ENCODE measurements at places on chromosomes 3 and 15. TPM values are rescaled to one million over a fixed set of nuclear protein-coding genes. Genes with fewer than 3 reads are reported as not detected.

Gene SKOR1
- total RNA-seq, result 0.99 TPM

Gene UBA3
- 41.9 TPM for total RNA-seq

Gene PLSCR1
- total RNA-seq, result 50.8 TPM

- H3K36me3 ChIP-seq, result peaks cover 89% of the 10 kb centered on the region
- no peak overlapping the region for H3K27ac ChIP-seq
- DNase-seq, result no peak
Measured at GRCh38 chr15:57625703-57626448, 34.2 kb downstream of the MYZAP start.

GRCh38 chr15:51888593-51889195, 59.2 kb downstream of the TMOD3 start:
- peaks cover 14% of the 10 kb centered on the region for H3K4me1 ChIP-seq
- H3K4me3 ChIP-seq, result no peak overlapping the region
- DNase-seq, result no peak
- no peaks in the 10 kb centered on the region for H3K27me3 ChIP-seq

- no peak overlapping the region for H3K4me3 ChIP-seq
- H3K27me3 ChIP-seq, result no peaks in the 10 kb centered on the region
- DNase-seq, result no peak
- H3K27ac ChIP-seq, result no peak overlapping the region
- no peaks in the 10 kb centered on the region for H3K36me3 ChIP-seq
Measured at GRCh38 chr15:82890995-82891390, 61.5 kb downstream of the HOMER2 start.

- H3K4me1 ChIP-seq, result peaks cover 9% of the 10 kb centered on the region
- no peaks in the 10 kb centered on the region for H3K27me3 ChIP-seq
- DNase-seq, result no peak
- no peak overlapping the region for H3K4me3 ChIP-seq
- H3K27ac ChIP-seq, result no peak overlapping the region
Measured at GRCh38 chr3:157199841-157200240, 39.9 kb upstream of the CCNL1 start.

GRCh38 chr3:134074001-134074789, 44.5 kb upstream of the SLCO2A1 start:
- no peaks in the 10 kb centered on the region for H3K27me3 ChIP-seq
- no peaks in the 10 kb centered on the region for H3K36me3 ChIP-seq
- H3K4me1 ChIP-seq, result peaks cover 9% of the 10 kb centered on the region
- H3K4me3 ChIP-seq, result no peak overlapping the region
- H3K27ac ChIP-seq, result no peak overlapping the region

DNA sequence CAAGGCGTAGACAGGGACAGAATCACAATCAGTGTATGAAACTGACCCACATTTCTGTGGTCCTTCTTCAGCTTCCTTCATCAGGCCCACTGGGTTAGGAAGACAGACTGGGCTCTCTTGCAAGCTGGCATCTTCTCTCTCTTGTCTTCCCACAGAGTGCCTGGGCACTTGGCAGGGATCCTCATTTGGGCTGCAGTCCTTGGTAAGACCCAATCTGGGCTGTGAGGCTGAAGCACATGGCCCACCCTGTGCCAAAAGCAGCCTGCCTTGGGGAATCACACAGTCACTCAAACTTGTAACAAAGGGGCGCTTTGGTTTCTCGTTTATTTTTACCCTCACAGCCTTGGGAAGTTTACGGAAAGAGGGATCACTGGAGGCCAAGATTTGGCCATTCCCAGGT, 8.2 kb upstream of the EPHB3 start:
- no peak for DNase-seq
- H3K27ac ChIP-seq, result no peak overlapping the region
- H3K36me3 ChIP-seq, result no peaks in the 10 kb centered on the region

- no peak overlapping the region for H3K27ac ChIP-seq
- H3K36me3 ChIP-seq, result no peaks in the 10 kb centered on the region
- no peaks in the 10 kb centered on the region for H3K4me1 ChIP-seq
Measured at GRCh38 chr3:31035681-31036080, 141.2 kb upstream of the GADL1 start.

DNA sequence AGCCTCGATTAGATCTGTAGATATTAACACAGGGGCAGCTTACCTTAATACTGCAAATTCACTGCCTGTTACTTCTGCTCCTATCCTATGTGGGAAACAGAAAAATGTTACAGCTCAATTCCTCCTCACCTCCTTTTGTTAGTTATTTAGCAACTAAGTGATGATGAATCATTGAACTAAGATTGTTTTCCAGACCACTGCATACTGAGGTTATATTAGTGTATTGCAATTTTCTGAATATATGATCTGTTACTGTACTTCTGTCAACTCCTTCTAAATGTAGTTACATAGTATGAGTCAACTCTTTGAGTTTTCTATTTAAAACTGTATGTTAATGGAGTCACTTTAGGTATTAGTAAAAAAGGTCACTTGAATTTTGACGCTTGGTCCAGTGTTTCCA, 331.5 kb upstream of the SLCO3A1 start:
- H3K4me3 ChIP-seq, result no peak overlapping the region
- no peaks in the 10 kb centered on the region for H3K36me3 ChIP-seq
- H3K27ac ChIP-seq, result no peak overlapping the region

DNA sequence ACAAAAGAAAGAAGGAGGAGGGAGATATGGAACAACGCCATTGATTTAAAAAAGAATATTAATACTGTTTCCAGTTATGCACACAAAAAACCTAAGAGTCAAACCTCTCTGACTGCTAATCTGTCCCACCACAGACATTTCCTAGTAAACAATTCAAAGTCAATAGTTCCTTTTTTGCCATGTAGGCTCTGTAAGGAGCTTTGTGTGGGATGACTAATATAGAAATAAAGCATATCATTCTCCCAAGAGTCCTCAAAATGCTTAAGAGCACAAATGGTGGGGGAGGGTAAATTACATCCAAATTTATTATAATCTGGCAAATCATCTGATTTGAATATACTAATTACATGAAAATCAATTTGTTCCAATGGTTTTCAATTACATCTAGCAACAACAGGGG, 155.9 kb upstream of the CNTN4 start:
- H3K27me3 ChIP-seq, result no peaks in the 10 kb centered on the region
- DNase-seq, result no peak
- H3K4me1 ChIP-seq, result no peaks in the 10 kb centered on the region
- no peaks in the 10 kb centered on the region for H3K36me3 ChIP-seq
- H3K4me3 ChIP-seq, result no peak overlapping the region

- no peaks in the 10 kb centered on the region for H3K36me3 ChIP-seq
- H3K4me3 ChIP-seq, result no peak overlapping the region
- DNase-seq, result no peak
- H3K27me3 ChIP-seq, result no peaks in the 10 kb centered on the region
Measured at GRCh38 chr3:178329936-178330335, 206.3 kb upstream of the KCNMB2 start.

DNA sequence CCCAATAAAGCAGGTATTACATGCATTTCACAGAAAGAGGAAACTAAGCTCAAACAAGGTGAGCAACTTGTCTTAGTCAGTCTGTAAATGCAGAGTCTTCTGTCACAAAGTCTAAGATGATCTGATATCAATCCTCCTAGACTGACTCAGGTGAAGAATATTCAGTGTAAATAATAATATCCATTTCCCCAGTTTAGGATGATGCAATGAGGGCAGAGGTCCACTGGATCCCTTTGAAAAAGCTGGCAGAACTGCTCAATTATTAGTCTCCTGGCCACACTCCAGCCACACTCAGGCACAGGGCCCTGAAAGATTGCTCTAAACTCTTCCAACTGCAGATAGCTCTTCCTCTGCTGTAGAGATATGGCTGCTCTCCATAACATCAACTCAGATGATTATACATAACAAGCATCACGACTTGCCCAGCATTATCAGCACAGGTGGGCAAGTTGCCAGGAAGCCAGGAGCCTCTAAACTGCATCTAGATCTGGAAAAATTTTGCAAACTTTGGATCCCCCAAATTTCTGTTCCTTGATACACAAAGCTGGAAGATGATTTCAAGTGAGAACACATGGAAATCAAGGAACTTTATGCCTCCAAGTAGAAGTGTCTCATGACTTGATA, 129.8 kb upstream of the CPNE4 start:
- H3K4me3 ChIP-seq, result no peak overlapping the region
- no peaks in the 10 kb centered on the region for H3K4me1 ChIP-seq
- no peaks in the 10 kb centered on the region for H3K36me3 ChIP-seq
- no peak for DNase-seq
- no peaks in the 10 kb centered on the region for H3K27me3 ChIP-seq

Measured in esophagus muscularis mucosa (tissue), 4 donors.